ENCODE measurements at places on chromosomes 1 and 21.

DNA sequence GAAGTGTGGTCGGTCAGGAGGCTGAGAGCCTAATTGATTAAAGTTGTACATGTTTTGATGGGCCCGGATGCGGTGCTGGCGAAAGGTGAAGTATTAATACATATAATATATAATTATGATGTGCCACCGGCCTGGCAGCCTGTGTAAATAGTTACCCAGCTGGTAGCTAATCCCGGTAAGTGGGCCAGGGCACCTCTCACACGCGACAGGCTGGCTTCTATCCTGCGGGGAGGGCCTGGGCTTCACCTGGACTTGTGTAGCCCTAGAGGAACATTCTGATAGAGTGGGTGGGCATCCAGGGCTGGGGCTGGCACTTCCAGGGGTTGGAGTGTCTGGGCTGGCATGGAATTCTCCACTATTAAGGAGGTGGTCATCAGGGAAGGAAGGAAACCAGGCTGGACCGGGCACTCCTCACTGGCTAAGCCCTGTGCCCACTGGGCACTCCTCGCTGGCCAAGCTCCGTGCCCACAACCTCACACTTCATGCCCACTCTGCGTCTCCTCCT lies 48.3 kb downstream of the IGSF21 start:
- DNase-seq, result no peak

- DNase-seq, result no peak
Measured at GRCh38 chr1:31020007-31020790, 45.3 kb downstream of the PUM1 start.

- DNase-seq, result peak; percentile 88
Measured at GRCh38 chr1:27668808-27669723, 2.9 kb downstream of the IFI6 start.

GRCh38 chr1:43507296-43508295 lies 23.1 kb upstream of the PTPRF start:
- no peak for DNase-seq

- no peak for DNase-seq
Measured at GRCh38 chr21:40833184-40833583, 13.8 kb downstream of the DSCAM start.

GRCh38 chr1:184649451-184649888 lies 105.2 kb downstream of the EDEM3 start:
- DNase-seq, result no peak

DNA sequence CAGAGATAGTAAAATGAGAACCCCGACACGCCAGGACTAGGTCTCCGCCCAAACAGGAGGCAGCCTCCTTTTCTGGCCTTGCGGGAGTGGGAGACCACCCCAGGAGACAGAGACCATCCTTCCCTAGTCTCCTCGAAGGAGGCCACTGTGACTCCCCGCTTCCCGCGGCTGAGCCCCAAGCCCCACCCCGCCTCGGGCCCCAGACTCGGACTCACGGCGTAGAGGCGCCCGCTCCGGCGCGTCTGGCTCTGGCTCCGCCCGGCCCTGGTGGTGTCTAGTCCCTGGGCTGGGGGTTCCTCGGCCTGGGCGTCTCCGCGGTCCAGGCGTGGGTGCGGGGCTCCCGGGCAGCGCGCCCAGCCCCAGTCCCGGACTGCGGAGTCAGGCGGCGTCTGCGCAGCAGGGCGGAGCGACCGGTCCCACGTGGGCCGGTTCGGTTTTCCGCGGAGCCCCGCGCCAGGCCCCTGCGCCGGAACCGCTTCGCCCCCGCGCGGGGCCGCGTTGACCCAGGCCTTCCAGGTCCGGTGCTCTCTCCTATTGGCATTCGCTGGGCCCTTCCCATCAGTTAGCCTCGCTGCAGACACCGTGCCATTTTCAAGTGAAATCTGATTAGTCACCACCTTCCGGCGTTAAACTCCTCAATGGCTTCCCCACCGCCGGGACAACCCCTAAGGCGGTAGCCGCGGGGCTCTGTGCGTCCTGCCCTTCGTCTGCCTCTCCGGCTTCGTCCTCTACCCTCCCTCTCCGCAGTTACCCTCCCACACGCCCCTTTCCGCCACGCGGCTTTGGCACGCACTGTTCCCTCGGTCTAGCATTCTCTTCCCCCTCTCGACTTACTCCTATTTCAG lies at the start of gene C1orf216:
TSS of gene C1orf216 (minus strand) at position 393 of the 845 bp plus-strand sequence. CDS start 2,563 bp downstream, outside the sequence.
- DNase-seq, result peak; percentile 74

- no peak for DNase-seq
Measured at GRCh38 chr1:110123224-110123623, 11.0 kb downstream of the UBL4B start.

DNA sequence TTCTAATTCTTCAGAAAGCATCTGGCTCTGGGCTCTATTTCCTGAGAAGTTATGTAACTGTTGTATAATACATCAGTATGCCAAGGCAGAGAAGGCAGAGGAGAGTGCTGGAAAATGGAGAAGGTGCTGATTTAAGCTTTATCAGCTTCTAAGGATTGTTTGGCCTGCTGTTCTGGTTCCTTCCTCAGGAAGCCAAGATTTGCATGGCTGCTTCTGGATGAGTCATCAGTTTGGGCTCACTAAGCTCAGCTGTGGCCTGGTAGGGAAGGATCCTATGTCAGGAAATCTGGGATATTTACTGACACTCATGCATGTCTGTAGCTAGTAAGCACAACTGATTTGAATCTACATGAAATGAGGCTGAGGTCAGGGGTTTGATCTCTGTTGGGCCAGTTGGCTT lies 73.2 kb upstream of the ADGRL4 start:
- DNase-seq, result no peak

Data from erythroblast (primary cell).